ENCODE measurements at places on chromosomes 12 and 14.

DNA sequence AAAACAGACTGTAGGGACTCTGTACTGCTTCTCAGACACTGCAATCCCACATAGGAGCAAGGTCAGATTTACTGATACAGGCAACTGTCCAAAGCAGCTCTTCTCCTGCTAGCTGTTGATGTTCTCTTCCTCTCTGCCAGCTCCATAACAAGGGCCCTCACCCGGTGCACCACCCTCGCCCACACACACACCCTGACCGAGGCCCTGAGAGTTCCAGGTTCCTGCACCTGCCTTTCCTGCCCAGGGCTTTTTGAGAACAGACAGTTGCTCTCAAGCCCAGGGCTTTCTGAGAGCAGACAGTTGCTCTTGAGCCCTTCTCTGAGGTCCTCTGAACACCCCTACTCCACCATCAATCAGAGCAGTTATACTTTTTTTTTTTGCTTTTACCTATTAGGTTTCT lies 233.8 kb upstream of the GARIN6 start:
- no peak for DNase-seq

DNA sequence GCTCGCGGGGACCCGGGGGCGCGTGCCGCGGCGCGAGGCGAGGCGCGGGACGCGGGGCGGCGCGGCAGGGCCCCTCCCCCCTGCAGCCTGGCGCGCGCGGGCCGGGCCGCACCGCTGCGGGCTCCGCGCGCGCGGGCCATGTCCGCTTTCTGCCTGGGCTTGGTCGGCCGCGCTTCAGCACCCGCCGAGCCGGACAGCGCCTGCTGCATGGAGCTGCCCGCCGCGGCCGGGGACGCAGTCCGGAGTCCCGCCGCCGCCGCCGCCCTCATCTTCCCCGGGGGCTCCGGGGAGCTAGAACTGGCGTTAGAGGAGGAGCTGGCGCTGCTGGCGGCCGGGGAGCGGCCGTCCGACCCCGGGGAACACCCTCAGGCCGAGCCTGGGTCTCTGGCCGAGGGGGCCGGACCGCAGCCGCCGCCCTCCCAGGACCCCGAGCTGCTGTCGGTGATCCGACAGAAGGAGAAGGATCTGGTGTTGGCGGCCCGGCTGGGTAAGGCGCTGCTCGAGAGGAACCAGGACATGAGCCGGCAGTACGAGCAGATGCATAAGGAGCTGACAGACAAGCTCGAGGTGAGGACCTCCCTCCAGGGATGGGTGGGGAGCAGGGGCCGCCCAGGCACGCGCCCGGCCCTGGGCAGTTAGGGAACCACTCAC lies 820 bp downstream of the BICDL1 start:
- peak; percentile 97 for DNase-seq

DNA sequence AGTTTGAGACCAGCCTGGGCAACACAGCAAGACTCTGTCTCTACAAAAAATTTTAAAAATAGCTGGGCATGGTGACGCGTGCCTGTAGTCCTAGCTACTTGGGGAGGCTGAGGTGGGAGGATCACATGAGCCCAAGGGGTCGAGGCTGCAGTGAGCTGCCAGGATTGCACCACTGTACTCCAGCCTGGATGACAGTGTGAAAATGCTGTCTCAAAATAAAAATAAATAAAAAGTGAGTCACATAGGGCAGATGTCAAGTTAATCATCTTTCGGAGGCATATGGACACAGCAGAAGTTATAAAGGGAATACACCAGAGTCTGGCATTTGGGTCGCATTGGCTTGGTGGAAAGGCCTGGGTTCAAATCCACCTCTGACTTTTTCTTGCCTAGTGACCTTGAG lies 92.7 kb downstream of the PHETA1 start:
- DNase-seq: no peak

DNA sequence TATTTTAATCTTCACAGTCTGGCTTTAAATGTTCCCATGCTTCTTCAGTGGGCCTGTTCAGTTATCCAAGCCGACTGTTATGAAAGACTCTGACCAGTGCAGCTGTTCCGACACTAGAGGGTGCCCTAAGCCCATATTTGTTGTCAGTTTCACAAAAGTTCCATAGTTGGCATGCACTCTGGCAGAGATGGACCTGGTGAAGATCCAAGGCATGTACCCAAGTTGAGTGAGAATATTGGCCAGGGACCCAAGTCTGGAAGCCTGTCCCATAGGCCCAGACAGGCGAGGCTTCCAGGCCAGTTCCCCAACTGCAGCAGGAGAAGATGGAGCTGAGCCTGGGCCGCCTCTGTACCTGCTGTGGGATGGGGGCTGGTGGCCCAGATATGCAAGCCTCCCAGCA lies 27.4 kb upstream of the GUCY2C start:
- DNase-seq: peak; percentile 87

- no peak for DNase-seq
These were observed 22.1 kb downstream of the LGMN start for GRCh38 chr14:92726135-92726932.

- DNase-seq: no peak
These were observed 66.3 kb downstream of the VRK1 start for GRCh38 chr14:96863327-96863985.

- DNase-seq: no peak
These were observed 191.2 kb upstream of the LMNTD1 start for GRCh38 chr12:25744313-25744712.

DNA sequence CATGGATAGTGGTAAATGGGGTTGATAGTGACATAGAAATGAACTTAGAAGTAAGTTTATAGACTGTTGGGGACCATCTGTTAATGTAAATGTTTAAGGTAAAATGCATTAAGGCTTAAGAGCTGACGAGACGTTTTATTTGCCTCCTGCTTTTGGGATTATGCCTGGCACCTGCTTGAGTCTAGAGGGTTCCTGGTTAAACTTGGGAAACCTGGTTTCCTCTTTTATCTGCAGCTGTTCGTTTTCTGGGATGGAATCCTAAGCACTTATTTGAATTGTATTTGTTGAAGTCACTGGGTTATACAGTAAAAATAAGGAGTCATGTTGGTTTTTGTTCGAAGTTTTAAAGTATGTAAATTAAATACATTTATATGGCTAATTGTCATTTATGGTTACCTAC lies 914.7 kb downstream of the NRXN3 start:
- no peak for DNase-seq

DNA sequence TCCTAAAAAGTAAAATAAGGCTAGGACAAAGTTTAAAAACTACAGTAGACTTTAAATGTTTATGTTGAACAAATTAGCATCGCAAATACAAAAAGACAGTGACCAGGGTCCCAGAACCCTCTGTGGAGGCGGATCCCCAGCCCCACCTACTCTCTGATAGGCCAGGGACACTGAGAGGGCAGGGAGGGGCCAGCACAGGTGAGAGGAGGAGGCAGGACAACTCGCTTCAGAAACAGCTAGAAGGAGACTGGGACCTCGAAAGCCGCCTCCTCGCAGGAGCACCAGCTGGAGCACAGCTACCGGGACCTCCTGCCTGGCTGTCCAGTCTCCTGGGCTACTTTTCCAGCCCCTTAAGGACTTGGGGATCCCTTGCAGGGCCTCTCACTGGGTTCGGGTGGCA lies 992 bp downstream of the DNAH10 start:
- DNase-seq: peak; percentile 93

- no peak for DNase-seq
These were observed 335.3 kb downstream of the NPAS3 start for GRCh38 chr14:33273978-33274377.

- DNase-seq: no peak
These were observed 282.2 kb downstream of the RPL10L start for GRCh38 chr14:46369391-46369790.

GRCh38 chr12:101707131-101707782 lies 9.8 kb downstream of the CHPT1 start:
- no peak for DNase-seq

- no peak for DNase-seq
These were observed 123.4 kb downstream of the CCDC91 start for GRCh38 chr12:28313631-28314030.

GRCh38 chr12:92574051-92574783 lies 128.6 kb upstream of the PLEKHG7 start:
- peak; percentile 83 for DNase-seq

- peak; percentile 38 for DNase-seq
These were observed 121.9 kb downstream of the ADGRD1 start for GRCh38 chr12:131075611-131076010.

DNA sequence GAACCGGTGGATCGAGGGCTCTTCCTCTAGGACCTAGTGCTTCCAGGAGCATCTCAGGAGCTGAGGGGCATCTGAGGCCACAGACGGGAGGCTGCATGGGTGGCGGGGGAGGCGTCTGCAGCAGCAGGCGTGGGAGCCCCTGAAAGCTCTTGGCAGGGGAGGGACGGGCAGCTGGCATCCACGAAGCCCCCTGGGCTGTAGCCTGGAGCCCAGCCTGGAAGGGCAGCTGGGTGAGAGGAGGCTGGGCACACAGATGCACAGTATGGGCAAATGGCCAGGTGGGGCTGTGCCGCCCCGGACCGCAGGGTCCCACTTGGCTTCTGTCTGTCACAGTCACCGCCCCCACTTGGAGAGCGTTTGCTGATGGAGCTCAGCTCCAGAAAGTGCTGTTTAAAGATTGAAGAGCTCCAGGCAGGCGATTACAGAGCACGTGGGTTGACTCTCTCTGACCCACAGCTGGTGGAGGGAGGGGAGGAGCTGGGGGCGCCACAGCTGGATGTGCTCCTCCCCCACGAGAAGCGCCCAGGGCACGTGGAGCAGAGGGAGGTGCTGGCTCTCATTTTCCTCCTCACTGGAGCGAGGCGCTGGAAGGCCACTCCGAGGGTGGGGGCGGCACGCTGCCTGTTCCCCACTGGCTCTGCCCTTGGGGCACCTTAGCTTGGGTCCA lies 155.0 kb upstream of the C14orf180 start:
- peak; percentile 44 for DNase-seq

- DNase-seq: no peak
These were observed 91.0 kb upstream of the DIO3 start for GRCh38 chr14:101470266-101470665.

DNA sequence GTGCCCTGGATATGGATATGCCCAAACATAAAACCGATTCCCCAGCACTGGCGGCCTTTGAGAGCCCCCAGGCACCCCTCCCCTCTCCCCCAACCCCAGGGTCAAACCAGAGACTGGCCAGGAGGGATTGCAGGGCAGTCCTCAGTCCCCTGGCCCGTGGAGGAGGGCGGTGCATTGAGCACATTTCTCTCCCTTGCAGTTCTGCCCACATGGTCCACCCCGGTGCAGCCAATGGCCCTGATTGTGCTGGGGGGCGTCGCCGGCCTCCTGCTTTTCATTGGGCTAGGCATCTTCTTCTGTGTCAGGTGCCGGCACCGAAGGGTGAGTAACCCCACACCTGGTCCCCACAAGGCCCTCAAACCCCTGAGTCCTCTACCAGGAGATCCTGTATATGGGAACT lies 3.4 kb upstream of the GPR162 start:
- peak; percentile 90 for DNase-seq

- DNase-seq: peak; percentile 57
These were observed 7.0 kb downstream of the KCNH3 start for GRCh38 chr12:49545815-49546214.

GRCh38 chr12:116535241-116535640 lies 23.9 kb upstream of the MAP1LC3B2 start:
- DNase-seq: no peak

DNA sequence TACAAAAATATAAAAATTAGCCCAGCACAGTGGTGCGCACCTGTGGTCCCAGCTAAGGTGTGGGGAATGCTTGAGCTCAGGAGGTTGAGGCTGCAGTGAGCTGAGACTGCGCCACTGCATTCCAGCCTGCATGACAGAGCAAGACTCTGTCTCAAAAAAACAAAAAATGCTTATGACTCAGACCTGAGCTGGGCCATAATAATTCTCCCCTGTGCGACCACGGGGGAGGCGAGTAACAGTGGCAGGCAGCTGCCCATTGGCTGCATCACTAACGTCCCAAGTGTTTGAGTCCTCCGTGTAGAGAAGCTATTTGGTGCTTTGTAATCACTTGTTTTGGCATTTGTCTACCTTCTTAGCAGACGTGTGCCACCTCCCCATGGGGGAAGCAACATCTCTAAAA lies 24.9 kb downstream of the PSMC1 start:
- DNase-seq: no peak

DNA sequence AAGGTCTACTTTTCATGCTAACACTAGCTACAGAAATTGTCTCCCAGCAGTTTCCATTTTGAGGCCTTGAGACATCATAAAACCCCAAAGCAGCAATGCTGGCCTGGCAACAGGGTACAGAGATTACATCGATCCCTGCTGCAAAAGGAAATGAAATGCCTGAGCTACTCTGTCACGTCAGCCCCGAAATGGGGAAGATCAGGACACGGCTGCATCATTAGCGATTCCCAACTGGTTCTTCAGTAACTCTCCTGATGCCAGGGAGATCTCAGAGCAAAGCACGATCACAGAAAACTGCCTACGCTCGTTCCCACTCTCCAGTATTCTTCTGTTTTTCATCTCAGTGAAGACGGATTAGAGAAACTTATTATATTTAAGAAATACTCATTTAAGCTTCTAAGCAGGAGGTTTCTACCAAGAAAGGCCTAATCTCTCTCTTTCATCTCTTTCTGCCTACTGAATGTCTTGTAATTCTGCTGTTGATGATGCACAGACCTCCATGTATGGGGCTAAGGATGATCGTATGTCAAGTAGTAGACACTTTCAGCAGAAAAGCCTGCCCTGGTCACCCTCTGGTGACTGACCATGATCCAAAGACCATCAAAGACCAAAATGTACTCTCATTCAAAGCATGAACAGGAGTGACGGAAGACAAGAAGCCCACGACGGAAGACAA lies 168.5 kb downstream of the RIMBP2 start:
- DNase-seq: no peak

- DNase-seq: no peak
These were observed 330.8 kb downstream of the SOX5 start for GRCh38 chr12:23618718-23619117.

DNA sequence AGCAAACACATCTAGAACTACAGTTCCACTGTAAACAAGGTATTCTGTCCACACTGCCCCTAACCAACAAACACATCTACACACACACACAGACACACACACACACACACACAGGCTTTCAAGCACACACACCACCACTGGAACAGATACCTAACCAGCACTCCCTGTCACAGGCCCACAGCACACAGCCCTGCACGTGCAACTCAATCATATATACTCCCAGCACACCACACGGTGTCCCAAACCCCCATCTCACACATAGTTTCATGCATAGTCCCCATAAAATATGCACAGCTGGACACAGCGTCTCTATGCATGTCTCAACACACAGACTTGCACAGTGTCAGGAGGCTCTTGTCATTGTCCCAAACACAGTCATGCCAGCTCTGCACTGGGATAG lies 27.6 kb downstream of the KRT8 start:
- DNase-seq: no peak

- DNase-seq: no peak
These were observed 7.2 kb upstream of the P2RX4 start for GRCh38 chr12:121202407-121203355.
